Activated CD4-positive, CD25-positive, alpha-beta regulatory T cell (primary cell): ENCODE measurements at places on chromosomes 16 and 17.

- DNase-seq, result no peak
Measured at GRCh38 chr16:79294568-79294967, 306.0 kb downstream of the MAF start.

- no peak for DNase-seq
Measured at GRCh38 chr16:86107215-86107825, 208.4 kb downstream of the IRF8 start.

- no peak for DNase-seq
Measured at GRCh38 chr16:85563515-85564276, 49.4 kb upstream of the GSE1 start.

- no peak for DNase-seq
Measured at GRCh38 chr16:67112591-67113399, 3.1 kb downstream of the PHAF1 start.

DNA sequence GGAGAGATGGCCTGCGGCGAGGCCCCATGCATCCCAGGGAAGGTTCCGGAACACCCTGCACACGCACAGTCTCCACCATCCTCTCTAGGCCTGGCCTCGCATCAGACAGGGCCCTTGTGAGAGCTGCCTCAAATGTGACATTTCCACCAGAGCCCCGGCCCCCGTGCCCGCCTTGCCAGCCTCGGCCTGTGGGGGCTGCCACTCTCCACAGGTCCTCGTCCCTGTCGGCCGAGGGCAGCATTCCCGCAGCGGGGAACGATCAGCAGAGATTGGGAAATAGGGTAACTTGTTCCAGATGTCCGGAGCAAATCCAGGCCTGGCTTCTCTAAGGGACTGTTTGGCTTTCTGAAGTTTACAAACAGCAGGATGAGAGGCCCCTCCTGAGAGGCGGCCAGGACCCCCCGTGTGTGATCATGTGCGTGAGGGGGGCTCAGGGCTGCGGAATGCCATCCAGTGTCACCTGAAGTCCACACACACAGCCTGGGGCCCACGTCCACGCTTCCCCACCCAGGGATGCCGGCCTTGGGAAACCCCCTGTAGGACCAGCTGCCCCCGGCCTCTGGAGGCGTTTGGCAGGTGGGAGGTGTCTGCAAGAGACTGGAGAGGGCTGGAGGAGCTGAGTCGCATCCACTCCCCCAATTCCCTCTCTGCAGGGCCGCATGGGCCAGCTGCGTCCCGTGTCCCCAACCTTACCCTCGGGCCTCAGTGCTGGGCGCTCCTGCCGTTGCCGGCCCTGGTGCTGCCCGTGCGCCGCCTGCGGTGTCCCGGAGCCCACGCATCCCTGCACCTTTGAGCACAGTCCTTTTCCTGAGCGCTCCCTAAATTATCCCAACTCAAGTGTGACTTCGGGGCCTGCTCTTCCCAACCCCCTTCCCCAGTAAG is 70.4 kb downstream of the ZDHHC7 start:
- no peak for DNase-seq

DNA sequence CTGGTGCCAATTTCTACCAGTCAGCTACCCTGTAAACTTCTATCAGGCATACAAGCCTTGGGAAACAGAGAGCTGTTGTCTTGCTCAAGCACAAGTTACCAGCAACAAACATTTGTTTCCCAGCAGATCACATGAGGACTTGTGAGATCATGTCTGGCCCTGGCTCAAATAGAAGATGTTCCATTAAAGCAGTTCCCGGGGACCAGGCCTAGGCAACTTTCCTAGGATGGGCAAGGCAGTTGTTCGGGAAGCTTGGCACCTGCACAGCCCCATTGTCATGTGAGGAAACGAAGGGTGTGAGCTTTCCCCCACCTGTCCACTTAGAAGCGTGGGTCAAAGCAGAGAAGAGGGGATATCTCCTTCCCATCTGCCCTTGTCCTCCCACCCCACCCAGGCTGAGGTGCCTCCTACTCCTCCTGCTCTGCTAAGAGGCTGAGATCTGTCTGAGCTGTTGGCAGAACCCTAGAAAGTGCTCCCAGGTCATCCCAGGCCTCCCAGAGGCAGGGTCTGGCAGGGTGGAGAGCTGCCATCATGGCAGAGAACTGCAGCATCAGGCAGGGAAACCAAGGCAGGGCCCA is 11.2 kb upstream of the SLC47A2 start:
- no peak for DNase-seq

GRCh38 chr17:61135782-61136181 is 263.9 kb upstream of the TBX2 start:
- DNase-seq, result no peak

DNA sequence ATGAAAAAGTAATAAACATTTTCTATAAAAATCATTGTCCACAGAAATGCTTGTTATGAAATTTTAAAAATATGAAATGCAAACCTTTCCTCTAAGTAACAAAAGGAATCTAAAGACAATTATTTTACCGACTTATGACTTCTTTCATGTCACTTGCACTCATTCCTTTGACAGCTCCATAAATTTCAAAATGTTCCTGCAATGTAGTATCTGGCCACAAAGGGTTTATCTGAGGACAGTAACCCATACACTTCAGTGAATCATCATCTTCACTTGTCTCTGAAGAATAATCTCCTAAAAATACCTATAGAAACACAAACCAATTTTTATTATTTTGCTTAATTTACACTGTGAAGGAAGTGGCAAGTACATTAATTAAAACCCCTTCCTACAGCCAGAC is 25.6 kb upstream of the ABCA10 start:
- DNase-seq, result no peak

DNA sequence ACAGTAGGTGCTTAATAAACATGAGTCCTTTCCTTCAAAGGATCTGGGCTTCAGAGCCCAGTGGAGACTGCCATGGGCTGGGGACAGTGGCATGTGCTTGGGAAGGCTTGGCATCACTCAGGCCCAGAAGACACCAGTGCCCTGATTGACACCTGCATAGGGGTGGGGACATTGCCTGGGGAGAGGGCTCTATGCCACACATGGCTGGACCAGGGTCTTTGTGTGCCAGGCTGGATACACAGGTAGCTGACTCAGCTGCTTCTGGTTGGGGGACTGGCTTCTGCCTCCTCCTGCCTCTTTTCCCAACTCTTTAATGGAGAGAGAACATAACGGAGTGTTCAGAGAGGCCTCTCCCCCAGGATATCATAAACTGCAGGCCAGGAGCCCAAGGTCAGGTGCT is 93.1 kb upstream of the TMEM97 start:
- DNase-seq, result no peak
